ENCODE measurements at places on chromosomes 5 and 9.
A peak's percentile ranks its signal among the peaks of the same experiment; 100 is the strongest.

- no peak for DNase-seq
Measured at GRCh38 chr9:94097788-94098414, 13.6 kb downstream of the PTPDC1 start.

DNA sequence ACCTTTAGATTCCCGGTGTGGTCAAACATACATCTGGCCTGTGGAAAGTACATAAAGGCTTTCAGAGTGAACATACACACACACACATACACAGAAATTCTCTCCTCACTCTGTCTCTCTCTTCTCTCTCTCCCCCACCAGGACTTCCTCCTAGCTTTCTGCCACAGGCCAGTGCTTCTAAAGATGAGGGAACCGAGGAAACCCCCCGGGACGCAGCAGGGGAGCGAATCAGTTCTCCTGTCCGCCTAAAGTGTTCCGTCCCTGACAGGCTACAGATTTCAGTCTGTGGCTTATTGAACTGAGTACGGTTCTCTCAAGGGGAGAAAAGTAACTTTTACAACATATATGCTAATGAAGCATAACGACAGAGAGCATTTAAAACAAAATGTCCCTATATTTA, 75.8 kb downstream of the MED27 start:
- no peak for DNase-seq

GRCh38 chr5:111960476-111961215, 203.7 kb upstream of the NREP start:
- DNase-seq: no peak

DNA sequence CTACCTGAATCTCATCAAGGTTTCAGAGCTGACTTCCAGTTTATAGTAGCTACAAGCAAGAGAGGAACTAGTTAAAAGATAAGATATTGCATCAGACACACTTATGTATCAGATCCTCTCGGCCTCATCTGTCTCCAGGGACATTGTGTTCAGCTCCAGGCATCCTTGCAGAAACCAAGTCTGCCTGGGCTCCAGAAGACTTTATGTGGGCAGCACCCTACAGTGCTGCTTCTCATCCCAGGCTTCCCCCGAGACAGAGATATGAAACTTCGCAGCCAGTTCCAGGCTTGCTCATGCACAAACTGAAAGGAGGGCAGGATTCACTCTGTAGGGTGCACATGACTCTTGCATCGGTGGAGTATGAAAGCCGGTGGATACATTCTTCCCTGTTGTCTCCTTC, 33.9 kb upstream of the FOXB2 start:
- DNase-seq: no peak

GRCh38 chr5:65874241-65874640, 52.1 kb upstream of the ERBIN start:
- DNase-seq: no peak

- DNase-seq: no peak
Measured at GRCh38 chr5:83827111-83827557, 106.5 kb upstream of the HAPLN1 start.

DNA sequence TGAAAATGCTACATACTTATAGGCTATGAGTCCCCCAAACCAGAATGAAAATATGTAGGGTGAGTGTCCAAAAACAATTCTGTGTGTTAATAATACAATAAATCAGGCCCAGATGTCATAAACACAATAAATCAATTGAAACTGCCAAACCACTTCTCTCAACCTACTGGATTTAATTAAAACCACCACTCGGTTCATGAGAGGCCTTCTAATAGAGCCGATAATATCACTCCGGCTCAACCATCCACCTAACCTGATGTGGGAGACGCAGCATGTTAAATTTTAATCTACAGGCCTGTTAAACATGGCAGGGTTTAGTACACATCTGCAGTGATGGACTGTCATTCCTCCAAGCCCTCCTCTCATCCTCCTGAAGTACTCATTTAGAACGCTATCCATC, 734.5 kb upstream of the ZNF608 start:
- DNase-seq: no peak

- no peak for DNase-seq
Measured at GRCh38 chr5:19745247-19745646, 242.8 kb downstream of the CDH18 start.

- DNase-seq: no peak
Measured at GRCh38 chr9:21080793-21081192, 3.1 kb upstream of the IFNB1 start.

DNA sequence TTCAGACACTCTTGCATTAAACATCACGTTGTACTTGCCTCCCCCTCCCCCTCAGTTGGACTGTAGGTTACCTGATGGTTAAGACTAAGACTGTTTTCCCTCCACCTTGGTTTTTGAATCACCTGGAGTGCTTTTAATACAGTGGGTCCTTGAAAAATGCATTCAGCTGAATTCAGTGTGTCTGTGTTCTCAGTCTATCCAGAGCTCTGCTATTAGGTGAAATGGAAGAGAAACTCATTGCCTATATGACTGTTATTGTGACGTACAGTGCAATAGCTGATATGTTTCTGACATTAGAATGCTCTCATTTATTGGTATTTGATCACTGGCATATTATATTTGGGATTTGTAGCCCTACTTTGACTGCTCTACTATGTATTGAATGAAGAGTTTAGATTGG, 108.5 kb downstream of the F2RL2 start:
- no peak for DNase-seq

GRCh38 chr5:31322946-31323345, 129.5 kb downstream of the CDH6 start:
- no peak for DNase-seq

- no peak for DNase-seq
Measured at GRCh38 chr9:37961351-37961750, 57.4 kb upstream of the SLC25A51 start.

DNA sequence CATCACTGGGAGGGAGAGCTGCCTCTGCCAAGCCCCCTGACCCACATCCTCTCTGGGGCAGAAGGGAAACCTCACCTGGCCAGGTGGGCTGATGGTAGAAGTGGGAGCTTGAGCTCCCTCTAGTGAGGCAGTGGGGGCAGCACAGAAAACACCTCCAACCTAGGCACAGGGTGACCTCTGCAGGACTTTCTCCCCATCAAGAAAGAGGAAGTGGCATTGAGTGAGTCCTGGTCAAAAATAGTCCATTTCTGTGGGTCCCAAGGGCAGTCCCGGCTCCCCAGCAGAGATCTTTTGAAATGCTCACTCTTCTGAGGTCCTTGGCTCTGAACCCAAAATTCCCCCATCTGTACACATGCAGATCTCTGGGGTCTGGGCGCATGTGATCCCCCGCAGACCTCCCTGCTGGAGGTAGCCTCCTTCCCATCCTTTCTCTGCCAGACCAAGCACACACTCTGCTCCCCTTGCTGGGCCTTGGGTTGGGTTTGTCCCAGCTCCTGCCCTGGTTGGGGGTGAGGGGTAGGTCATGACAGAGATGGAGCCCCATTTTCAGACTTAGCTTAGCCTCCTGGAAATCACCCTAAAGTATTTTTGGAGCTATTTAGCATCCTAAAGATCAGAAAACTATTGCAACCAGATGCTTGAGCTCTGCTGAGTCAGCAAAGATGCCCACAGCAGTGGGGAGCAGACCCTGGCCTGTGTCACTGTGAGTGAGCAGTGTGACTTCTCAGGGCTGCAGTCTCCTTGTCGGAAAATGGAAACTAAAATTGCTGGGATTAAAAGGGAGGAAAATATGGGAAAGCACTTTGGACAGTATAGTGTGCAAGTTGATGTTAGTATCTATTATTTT, 41.6 kb upstream of the LCP2 start:
- peak; percentile 20 for DNase-seq

GRCh38 chr5:134490255-134490924, 35.1 kb upstream of the JADE2 start:
- no peak for DNase-seq

DNA sequence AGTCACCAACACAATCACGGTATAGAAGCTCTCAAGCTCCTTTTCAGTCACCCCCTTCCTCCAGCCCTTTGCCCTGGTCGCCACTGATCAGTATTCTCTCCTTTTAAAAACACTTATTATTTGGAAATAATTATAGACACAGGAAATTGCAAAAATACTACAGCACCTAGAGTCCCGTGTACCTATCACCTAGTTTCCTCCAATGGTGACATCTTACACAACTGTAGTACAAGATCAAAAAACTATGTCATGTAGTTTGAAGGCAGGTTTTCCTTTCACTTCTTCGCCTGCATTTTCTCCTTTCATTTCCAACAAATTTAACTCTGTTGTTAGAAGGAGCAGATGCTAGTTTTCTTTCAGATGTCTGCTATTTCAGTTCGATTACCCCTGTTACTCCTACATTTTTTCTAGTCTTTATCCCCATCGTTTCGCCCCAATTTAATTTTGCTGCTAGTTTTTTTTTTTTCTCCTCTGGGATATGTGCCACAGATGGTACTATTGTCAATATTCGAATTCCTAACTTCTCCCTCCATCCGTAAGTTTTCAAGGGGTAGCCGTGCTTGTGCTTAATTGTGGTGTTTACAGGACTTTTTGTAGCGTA, 612 bp upstream of the ATG10 start:
- DNase-seq: no peak
